Stimulated activated CD4-positive, alpha-beta T cell treated with anti-CD3 and anti-CD28 coated beads, Interleukin-1b, Interleukin-23, amount 100 ng/mL, for 24 hours (primary cell): ENCODE measurements at places on chromosomes 7 and 10.

DNA sequence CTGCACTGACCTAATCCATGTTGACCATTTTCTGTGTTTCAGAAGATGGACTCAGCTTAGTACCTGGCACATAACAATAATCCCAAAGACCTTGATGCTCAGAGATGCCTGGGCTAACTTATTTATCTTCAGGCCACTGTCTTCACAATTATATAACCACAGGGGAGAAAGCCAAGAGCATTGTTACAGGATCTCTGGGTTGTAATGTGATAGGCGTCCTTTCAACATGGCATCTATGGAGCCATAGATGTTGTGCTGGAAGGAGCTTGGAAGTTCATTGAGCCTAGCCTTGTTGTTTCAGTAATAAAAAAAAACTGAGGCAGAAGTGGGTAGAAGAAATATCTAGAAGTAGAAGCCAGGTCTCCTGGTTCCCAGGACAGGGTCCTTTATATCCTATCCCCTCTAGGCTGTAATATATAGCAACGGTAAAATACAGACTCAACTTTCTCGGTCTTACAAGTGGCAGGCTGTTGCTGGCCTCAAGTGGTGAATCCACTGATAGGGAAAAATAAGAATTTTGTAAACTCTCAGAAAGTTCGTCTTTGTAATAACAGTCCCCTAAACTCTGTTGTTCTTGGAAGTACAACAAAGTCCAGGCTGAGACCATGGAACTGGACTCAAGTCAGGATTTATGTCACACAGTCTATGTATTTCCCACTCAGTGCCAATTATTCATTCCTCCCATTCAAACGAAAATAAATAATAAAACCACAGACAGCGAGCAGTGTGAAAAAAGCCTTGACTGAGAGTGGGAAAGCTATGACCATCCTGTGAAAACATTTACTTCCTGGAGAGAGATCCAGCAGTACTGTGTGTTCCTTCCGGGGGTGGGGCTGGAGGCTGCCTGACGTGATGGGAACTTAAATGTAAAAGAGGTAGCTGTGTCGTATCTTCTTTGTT lies 277.6 kb downstream of the REEP3 start:
- no peak for DNase-seq

- no peak for DNase-seq
Observed at GRCh38 chr7:42107484-42108240, 129.3 kb downstream of the GLI3 start.

DNA sequence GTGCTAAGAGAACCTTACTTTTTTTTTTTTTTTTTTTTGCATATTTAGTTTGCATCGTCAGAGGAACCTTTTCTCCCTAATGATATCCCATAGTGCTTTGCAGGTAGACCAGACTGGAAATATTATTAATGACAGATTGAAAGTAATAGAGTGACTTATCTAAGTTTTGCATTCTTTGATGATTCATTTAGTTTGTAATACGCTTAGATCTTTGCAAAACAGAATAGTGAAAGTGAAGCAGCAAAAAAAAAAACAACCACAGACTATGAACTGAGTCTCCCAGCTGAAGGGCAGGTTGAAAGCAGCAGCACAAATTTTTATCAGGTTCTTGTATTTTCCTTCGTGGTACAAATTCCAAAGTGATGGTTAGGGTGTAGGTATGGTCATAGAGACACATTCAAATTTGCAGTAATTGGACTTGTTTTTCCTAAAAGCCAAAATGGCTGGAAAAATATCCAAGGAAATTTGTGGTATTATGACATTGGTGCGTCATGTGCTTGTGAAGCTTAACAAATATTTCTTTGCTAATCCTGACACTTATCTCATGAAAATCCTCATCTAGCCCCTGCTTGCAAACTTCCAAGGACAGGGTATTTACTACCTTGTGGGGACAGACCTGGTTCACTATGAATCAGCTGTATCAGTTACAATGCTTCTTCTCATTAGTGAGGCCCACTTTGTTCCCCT lies 81.8 kb upstream of the CREB5 start:
- no peak for DNase-seq

- no peak for DNase-seq
Observed at GRCh38 chr10:46037107-46037825, 6.8 kb upstream of the NCOA4 start.

- no peak for DNase-seq
Observed at GRCh38 chr7:93981480-93981874, 22.7 kb downstream of the BET1 start.

DNA sequence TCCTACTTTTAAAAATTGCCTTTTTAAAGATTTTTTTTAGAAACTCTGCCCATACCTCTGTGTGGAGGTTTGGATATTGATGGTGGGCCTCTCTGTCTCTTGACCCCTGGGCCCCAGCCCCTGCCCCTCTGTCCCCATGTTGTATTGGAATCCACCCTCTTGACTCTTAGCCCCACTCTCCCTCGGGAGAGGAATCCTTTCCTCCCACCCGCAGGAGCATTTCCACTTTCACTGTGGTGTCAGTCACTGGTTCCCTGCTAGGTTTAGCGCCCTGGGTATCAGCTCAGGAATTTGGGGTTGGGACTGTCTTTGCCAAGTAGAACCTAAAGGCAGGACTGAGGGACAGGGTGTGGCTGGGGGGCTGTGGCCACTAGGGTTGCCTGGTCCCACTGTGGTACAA lies 10.1 kb downstream of the PFKFB3 start:
- DNase-seq, result no peak

GRCh38 chr7:95925236-95925635 lies 152.9 kb downstream of the DYNC1I1 start:
- DNase-seq, result no peak

DNA sequence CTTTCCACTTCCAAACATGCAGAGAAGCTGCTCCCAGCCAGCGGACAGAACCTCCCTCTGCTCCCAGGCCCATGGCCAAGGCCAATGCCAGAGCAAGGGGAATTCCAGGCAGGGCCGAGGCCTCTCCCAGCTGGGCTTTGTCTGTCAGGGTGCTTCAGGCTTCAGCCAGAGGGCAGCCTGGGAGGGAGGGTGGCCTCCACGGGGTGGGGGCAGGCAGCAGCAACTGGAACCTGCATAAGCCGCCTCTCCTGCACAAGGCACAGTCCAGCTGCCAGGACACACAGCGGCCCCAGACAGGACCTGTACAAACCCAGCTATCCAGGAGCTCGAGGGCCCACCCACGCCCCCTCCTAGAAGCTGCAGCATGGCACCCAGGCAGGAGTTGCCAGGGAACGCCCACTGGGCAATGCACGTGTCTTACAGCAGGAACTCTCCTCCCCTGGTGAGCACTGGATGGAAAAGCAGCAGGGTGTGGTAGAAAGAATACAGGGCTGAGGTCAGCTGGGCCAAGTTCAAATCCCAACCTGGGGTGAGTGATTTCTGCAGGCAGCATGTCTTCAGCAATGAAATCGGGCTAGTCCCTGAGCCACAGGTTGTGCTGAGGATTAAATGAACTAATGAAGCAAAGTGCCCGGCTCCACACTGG lies 7.6 kb downstream of the FAM53B start:
- DNase-seq, result no peak

DNA sequence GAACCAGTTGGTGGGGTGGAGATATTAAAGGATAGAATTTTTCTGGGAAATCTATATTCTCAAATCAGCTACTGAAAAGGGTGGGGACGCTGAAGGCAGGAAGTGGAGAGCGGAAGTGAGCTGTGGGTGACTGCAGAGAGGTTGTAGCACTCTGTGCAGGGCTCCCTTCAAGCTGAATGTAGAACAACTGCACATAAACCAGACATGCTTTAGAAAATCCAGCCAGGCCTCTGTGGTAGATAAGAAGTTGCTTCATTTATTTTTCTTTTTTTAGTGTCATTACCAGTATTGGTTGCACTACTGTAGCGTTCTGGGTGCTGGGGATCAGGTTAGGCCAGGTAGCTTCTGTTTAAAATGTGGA lies 127.8 kb downstream of the CELF2 start:
- no peak for DNase-seq

DNA sequence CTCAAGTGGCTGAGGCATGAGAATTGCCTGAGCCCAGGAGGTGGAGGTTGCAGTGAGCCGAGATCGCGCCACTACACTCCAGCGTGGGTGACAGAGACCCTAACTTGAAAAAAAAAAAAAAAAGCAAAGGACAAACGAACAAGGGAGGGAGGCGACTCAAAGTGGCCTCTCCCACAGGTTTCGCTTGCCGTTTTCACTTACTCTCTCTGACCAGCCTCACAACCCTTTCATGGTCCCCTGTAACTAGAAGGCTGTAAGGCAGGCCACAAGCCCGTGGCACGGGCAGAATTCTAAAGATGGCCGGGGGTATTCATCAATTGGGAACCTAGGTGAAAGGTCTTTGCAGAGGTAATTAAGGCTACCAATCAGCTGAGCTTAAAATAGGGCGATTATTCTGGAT lies 25.5 kb downstream of the GNA12 start:
- no peak for DNase-seq

DNA sequence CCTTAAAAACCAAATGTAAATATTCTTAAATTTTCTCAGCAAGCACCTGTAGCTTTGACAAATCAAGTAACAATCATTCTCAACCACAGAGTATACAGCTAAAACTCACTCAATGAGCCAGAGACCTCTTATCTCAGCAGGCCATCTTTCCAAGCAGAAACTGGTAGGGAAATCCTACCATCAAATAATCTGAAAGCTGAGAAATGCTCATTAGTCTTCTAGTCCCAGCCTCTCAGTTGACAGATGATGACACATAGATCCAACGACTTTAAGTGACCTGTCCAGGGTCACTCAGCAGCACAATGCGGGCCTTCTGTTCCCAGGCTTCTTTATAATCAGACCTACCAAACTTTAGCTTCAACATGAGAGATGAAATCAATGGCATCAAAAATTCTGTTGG lies 184.6 kb downstream of the SGMS1 start:
- DNase-seq, result no peak
